Stimulated activated CD8-positive, alpha-beta memory T cell treated with anti-CD3 and anti-CD28 coated beads, Interleukin-4, amount 100 ng/mL, for 24 hours (primary cell): ENCODE measurements at places on chromosomes 2 and 18.

- no peak for DNase-seq
These were observed 51.2 kb upstream of the HS6ST1 start for GRCh38 chr2:128369602-128370467.

DNA sequence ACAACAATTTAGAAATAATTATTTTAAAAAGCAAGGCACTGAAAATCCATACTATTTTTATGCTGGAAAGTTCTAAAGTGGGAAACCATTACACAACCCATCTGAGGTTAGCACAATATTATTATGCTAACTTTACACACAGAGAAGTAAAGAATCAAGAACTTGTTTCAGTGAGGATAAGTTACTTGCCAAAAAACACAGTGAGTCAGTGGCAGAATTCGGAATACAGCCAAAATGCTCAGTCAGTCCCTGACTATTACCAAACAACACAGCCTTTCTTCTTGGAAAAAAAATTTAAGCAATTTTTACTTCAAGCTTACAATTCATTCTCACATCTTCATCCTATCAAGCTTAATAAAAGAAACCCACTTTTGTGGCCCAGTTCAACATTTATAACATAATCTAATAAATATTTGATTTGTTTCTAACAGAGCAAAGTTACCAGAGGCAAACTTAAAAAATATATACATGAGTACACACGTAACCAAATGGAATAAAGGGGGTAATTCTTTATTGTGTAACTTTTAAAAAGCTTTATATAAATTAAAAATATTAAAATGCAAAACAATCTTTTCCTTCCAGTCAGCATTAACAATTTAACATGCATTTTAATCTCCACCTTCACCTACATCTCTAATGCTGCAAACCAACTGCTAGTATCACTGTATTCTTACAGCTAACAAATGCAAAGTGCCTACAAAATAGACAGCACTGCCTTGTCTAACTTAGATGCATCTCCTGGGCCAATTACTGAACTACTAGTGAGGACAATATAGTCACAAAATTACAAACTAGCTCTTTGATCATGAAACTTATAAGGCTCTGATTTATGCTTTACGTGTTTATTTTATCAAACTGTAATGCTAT lies 55.2 kb downstream of the CCDC88A start:
- no peak for DNase-seq

GRCh38 chr2:203437511-203437910 lies 97.6 kb downstream of the RAPH1 start:
- no peak for DNase-seq

- no peak for DNase-seq
These were observed 442.7 kb upstream of the MEIS1 start for GRCh38 chr2:65992198-65992554.

DNA sequence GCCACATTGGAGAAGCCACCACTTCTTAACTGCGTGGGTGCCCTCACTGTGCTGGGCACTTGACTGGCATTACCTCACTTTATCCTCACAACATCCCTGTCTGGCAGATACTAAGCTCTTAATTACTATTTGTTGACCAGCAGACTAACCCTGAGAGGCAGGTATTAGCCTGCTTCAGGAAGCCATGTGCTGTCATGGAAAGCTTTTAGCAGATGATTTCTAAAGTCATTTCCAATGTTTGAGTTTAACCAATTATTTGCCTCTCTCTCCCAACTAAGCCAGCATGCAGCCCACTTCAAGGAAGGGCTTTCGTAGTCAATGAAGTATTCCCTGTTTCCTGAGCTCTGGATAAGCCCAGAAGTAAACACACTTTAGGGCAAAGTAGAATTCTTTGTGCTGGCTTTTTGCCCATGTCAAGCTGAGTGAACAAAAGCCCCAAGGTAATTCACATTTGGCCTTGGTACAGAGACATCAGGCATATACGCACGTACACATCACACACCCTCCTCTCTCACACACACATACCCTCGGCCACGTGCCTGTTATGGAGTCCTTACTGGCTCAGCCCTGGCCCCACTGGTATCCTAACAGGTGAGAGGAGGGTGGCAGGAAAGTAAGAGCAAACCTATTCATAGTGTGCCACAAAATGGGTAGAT lies 108.6 kb downstream of the C1D start:
- no peak for DNase-seq

DNA sequence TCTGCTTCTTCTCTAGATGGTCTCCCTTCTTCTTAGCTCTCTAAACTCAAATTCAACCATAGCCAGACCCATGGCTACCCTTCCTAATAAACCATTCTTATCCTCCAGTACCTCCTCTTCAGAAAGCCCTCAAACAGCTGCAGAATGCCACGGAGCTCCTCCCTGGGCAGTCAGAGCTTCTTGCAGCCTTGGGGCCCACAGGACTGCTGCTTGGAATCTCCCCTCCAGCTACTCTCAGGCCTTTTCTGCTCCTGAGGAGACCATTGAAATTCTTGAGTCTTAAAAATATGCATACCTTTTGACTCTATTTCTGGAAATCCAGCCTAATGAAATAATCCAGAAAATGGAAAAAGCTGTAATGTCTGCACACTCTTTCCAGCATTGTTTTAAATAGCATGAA lies 30.7 kb downstream of the EFR3B start:
- no peak for DNase-seq

GRCh38 chr2:121911036-121911435 lies 155.6 kb downstream of the TSN start:
- DNase-seq = no peak

DNA sequence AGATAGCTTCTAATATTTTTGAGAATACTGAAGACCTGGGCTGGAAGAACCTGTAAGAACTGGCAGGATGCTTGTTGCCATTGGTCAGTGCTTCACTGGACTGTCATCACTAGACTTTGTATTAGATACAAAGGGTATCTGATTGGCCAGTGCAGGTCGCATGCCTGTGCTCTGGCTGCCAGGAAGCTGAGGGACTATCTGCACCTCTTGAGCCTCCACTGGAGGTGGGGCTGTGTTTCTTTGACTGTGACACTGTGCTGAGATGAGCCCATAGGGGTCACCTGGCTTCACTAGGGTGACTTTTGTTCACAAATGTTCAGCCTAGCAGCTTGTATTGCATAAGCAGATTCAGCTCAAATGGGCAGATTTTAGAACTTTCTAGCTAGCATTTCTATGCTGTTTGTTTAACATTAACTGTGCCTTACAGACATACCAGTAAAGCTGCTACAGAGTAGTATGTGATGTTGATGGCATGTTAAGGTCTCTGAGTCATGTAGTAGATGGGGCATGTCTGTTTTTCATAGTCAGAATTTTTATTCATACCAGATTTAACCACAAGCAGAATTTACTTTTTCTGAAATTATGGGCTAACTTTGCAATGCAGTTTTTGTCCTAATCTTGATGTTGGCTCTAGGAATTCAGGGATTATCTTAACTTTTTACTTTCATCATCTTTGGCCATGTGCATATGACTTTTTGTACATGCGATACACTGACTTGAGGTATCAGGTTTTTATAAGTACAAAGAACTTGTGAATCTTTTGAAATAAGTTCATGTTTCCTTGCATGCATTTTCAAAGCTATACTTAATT lies 56.1 kb downstream of the RHBDD1 start:
- DNase-seq = no peak

- no peak for DNase-seq
These were observed 125.3 kb upstream of the ZEB2 start for GRCh38 chr2:144645083-144645778.

DNA sequence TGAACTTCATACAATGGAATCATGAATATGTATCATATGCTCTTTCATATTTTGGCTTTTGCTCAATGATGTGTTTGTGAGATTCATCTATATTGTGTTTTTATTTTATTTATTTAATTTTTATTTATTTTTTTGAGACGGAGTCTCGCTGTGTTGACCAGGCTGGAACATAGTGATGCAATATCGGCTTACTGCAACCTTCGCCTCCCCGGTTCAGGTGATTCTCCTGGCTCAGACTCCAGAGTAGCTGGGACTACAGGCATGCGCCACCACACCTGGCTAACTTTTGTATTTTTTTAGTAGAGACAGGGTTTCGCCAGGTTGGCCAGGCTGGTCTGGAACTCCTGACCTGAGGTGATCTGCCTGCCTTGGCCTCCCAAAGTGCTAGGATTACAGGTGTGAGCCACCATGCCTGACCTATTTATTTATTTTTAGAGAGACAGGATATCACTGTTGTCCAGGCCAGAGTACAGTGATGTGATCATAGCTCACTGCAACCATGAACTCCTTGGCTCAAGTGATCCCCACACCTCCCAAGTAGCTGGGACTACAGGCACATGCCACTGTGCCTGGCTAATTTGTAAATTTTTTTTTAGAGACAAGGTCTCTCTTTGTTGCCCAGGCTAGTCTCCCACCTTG lies 74.5 kb downstream of the TET3 start:
- DNase-seq = no peak

DNA sequence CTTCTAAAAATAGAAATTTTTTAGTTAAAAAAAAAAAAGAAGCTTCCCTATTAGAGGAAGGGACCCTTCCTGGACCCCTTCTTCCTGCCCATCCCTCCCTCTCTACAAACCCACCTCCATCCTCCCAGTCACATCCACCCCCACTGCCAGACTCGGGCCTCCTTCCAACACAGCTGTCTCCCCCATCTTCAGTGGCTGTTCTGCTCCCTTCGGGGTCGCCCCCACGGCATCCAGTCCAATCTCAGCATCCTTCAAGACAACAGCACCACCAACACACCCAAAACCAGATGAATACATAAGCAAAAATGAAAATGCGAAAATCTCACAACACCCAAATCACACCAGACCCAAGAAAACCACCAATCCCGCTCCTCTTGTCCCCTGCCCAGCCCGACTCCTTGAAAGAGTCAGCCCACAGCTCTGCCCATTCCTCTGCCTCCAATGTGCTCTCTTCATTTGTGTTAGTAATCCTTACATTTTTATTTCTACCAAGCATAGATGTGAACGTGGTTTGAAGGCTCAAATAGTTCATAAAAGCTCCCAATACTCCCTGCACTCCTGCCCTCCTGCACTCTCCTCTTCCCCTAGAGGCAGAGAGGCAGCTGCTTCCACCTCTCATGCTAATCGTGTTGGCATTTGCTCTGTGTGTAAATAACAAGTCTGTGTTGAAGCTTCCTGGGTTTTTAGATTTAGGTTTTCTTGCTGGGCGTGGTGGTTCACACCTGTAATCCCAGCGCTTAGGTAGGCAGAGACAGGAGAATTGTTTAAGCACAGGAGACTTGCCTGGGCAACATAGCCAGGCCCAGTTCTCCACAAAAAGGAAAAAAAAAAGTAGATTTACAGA lies 37.0 kb downstream of the MAL start:
- DNase-seq = no peak

DNA sequence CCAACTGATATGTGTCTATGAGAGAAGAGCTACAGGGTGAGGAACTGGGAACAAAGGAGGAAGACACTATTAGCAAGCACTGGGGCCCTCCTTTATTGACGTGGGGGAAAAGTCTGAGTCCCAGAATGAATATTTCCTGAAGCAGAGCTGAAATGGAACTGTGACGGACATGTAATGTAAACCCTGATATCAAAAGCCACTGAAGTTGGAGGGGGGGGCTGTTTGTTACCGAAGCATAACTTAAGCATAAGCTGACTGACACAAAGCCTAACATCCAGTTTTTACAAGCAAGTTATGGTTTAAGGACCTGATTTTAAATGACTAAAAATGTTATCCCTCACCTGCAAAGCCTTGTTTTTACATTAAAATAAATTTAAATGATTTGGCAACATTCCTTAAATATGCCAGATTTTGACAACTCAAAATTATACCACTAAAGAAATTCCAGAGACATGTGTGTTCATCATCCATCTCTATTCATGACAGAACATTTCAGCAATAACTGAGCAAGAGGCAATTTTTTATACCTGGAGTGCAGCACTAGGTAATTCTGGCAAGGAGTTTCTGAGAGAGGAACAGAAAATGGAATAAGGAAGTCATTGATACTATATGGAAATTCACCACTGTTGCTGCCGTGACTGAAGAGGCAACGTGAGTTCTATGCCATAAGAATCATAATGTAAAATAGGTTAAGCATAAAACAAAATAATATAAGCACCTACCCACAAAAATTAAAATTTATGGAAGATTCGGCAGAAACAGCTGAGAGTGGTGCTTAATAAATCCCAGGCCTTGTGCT lies 186.0 kb downstream of the AFF3 start:
- no peak for DNase-seq
